Bronchial epithelial cell (primary cell): ENCODE measurements at places on chromosomes 4 and X. TPM values are rescaled to one million over a fixed set of nuclear protein-coding genes. Genes with fewer than 3 reads are reported as not detected.

- DNase-seq = no peak
Measured at GRCh38 chr4:555566-556275, 20.4 kb downstream of the TMEM271 start.

DNA sequence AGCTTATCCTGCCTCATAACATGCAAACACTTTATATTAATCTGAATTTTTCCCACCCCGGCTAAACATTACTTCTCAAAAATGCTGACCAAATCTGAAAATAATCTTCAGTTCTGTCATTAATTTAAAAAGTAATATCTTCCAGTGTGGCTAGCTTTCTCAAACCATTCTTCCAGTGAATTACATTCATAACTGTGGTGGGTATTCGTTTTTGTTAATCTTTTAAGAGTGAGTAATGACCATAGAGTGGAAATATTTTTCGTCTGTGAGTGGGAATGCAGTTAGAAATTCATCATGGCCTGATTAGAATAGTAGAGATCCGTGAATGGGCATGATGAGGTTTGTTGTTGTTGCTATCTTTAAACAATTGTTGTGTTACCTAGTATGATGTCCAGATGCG lies 138.6 kb upstream of the SFRP2 start:
- no peak for DNase-seq

Gene AKAP14
- total RNA-seq = not detected in 2 replicates

Gene SPOCK3
- 0.53 and 1.0 TPM in 2 replicates for total RNA-seq

GRCh38 chr4:46503739-46504138 lies 113.8 kb upstream of the GABRA2 start:
- DNase-seq = no peak

DNA sequence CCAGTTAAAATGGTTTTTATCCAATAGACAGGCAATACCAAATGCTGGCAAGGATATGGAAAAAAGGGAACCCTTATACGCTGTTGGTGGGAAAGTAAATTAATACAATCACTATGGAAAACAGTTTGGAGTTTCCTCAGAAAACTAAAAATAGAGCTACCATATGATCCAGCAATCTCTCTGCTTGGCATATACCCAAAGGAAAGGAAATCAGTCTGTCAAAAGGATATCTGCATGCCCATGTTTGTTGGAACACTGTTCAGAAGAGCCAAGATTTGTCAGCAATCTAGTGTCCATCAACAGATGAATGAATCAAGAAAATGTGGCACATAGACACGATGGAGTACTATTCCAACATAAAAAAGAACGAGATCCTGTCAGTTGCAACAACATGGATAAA lies 91.0 kb upstream of the SH3RF1 start:
- no peak for DNase-seq

DNA sequence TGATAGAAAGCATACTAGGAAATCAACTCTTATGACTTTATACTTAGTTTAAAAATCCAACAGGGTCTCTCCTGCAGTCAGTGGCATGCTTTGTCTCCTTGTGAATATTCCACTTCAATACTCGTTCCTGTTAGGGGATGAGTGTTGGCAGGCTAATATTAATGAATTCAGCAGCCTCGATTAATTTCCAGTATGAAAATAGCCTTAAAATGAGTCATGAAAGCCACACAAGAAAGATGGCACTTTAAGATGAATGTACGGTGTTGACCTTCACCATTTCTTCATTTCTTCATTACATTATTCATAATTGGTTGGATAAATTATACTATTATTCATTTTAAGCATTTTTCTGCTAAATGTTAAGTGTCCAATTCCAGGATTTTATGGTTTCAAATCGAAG lies 29.2 kb downstream of the GABRB1 start:
- no peak for DNase-seq
